ACHN (cell line): ENCODE measurements at places on chromosomes 7 and 10.

GRCh38 chr10:102299873-102300272 lies 54.5 kb downstream of the GBF1 start:
- DNase-seq, result peak; percentile 85

DNA sequence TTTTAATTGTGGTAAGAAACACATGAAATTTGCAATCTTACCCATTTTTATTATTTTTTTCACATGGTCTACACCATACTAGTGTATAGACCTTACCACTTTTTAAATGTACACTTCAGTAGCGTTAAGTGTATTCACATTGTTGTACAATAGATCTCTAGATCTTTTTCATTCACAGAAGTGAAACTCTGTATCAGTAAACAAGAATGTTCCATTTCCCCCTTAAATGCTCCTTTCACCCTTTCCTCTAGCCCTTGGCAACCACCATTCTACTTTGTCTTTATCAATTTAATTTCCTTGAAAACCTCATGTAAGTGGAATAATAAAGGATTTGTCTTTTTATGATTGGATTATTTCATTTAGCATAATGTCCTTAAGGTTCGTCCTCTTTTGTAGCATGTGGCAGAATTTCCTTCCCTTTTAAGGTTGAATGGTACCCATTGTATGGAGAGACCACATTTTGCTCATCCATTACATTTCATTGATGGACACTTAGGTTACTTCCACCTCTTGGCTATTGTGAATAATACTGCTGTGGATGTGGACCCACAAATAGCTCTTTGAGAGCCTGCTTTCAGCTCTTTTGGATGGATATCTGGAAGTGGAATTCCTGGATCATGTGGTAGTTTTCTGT lies 45.7 kb downstream of the SNX10 start:
- DNase-seq, result no peak

GRCh38 chr10:131933016-131933695 lies 32.3 kb downstream of the PPP2R2D start:
- no peak for DNase-seq

GRCh38 chr10:126187399-126187798 lies 200.9 kb downstream of the ADAM12 start:
- DNase-seq, result no peak
